Left renal cortex interstitium (tissue), 4 donors: ENCODE measurements at places on chromosomes 5 and 9.

DNA sequence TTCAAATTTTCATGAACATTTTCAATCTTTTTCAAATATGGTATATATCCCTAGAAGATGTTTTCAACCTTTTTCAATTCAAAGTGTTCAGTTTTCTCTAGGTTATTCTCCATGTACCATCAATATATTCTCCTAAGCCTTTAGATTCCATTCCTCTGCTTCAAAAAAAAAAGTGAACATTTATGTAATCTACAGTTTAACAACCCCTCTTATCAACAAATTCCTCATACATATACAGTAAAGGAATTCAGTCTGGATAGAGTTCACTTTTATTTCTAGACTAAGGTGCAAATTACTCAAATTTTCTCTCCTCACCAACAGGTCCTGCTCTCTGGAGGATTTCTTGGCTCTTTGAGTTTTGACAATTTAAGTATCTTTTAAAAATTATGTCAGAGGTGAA lies 150.0 kb downstream of the ARL15 start:
- no peak for DNase-seq

DNA sequence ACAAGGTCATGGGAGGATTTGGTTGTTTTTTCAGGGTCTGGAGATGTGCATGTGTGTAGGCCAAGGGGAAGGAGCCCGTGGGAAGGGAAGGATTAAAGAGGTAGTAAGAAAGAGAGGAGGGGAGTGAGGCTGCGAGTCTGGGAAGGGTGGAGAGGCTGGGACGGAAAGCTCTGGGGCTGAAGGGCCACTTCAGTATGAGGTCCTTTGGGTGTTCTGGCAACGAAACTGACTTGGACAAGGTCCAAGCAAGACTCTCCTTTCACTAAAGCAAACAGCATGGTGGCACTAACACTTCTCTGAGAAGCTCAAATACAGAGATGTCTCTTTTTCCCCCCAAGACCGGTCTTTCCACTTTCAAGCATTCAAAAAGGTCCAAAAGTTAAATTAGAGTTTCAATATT lies 394.5 kb downstream of the ARHGEF28 start:
- DNase-seq = no peak

GRCh38 chr5:99349787-99350186 lies 421.0 kb upstream of the CHD1 start:
- no peak for DNase-seq

DNA sequence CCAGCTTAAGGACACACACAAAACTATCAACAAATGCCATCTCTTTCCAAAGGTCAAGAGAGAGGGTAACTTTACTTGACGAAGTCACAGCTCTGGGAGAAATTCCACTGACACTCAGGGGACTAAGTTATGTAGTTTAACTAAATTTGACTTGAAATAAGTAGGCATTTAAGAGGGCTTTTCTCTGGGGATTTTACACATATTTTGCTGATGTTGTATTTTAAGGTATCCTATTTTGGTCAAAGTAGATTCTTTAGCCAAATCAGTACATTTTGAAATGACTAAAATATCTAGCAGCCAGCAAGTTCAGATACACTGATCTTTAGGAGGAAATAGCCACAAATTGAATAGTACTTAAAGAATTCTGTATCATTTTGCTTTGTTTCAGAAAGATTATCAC lies 652.0 kb downstream of the PDE4D start:
- no peak for DNase-seq

- DNase-seq = no peak
These were observed 238.8 kb downstream of the GADD45G start for GRCh38 chr9:89843591-89843990.

GRCh38 chr9:84404095-84404686 lies 63.6 kb upstream of the SLC28A3 start:
- no peak for DNase-seq

DNA sequence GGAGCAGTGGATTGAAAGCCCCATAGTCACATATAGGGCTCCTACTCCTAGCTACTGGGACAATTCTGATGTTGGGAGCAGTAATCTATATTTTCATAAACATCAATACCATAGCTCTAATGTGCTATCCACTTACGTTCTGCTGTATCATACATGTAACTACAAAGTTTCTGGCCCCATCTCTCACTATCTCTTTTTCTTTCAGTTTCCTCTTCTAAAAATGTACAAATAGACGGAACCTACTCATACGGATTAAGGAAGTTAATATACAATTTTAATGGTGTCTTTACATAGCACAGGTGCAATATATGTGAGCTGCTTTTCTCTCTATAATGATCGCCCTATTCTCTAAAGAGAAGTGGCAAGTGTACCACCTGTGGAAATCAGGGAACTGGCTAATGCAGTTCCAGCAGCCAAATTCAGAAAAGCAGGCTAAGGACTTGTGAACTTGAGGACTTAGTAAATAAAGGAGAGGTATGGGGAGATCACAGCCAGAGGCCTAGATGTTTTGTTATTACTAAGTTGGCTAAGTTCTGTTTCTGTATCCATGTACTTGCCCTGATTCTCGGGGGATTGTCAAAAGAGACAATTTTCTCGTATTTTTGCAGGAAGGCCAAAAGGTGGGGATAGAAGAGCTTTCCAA lies 1021.9 kb downstream of the CDH12 start:
- DNase-seq = no peak
